Naive thymus-derived CD4-positive, alpha-beta T cell (primary cell): ENCODE measurements at places on chromosomes 7 and 10. TPM values are rescaled to one million over a fixed set of nuclear protein-coding genes. Genes with fewer than 3 reads are reported as not detected.

DNA sequence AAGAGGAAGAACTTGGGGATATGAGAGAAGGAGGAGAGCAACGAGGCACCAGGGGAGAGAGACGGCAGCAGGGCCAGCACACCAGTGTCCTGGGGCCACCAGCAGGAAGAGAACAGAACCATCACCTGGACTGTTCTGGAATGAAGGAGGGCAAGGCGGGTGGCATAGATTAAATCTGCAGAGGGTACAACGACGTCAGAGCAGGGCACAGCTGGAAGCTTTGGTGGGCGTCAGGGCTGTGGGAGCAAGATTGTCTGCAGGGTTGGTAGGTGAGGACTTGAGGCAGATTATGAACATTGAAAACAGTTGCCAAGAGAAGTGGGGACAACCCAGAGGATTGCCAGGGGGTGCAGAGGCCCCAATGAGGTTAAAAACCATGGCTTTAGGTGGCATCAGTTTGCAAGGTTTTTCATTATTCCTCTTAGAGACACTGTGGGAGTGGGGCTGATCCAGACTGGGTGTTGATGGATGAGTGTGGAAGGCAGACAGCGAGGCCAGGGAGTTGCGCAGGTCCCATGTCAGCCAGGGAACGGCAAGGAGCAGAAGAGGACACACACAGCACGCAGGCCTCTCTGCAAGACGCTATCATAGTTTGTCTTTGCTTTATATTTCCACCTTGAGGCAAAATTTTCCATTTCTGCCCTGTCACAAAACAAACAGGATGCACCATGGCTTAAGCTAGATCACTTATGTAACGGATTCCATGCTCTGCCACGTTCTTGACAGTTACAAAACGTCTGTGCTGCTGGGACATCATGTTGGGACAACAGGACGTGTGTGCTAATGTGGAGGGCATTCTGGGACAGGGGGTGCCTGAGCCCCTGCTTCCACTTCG, 52.5 kb upstream of the LEP start:
- DNase-seq, result no peak
- no peak overlapping the region for H3K27ac ChIP-seq
- H3K27me3 ChIP-seq, result no peaks in the 10 kb centered on the region
- no peaks in the 10 kb centered on the region for H3K4me1 ChIP-seq

- H3K27me3 ChIP-seq, result no peaks in the 10 kb centered on the region
- H3K4me3 ChIP-seq, result no peak overlapping the region
- H3K4me1 ChIP-seq, result no peaks in the 10 kb centered on the region
- no peak for DNase-seq
These were observed 792.6 kb upstream of the C7orf33 start for GRCh38 chr7:147798001-147798400.

ZNF804B gene
- polyA plus RNA-seq, result not detected

DNA sequence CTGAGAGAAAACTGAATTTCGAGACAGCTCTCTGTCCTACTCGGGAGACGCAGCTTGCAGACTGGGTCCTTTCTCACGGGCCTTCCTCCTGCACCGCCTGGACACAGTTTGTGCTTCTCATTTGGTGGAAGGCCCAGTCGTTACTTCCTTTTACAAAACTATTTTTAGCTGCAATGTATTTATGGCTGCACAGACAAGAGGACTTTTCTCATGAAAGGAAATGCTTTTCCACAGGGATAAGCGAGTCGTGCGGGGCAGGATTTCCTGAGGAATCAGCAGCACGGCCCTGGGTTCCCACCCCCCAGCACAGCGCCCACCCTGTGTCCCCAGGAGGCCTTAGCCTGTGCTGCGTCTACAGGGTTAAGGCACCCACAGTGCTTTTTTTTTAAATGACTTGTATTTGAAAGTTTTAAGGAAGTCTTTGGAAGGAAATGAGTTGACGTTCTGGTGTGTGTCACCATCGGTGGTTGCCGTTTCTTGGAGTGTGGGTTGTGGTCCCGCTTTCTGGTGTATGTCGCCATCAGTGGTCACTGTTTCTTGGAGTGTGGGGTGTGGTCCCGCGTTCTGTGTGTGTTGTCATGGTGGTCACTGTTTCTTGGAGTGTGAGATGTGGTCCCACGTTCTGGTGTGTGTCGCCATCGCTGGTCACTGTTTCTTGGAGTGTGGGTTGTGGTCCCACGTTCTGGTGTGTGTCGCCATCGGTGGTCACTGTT, 50.9 kb downstream of the INPP5A start:
- H3K27ac ChIP-seq, result no peak overlapping the region
- peaks cover 26% of the 10 kb centered on the region for H3K4me1 ChIP-seq
- no peak overlapping the region for H3K4me3 ChIP-seq
- no peak for DNase-seq

GRCh38 chr7:92002720-92003119, 62.1 kb downstream of the AKAP9 start:
- H3K4me1 ChIP-seq, result no peaks in the 10 kb centered on the region
- DNase-seq, result no peak
- H3K4me3 ChIP-seq, result no peak overlapping the region
- H3K27me3 ChIP-seq, result no peaks in the 10 kb centered on the region
- H3K27ac ChIP-seq, result no peak overlapping the region

DNA sequence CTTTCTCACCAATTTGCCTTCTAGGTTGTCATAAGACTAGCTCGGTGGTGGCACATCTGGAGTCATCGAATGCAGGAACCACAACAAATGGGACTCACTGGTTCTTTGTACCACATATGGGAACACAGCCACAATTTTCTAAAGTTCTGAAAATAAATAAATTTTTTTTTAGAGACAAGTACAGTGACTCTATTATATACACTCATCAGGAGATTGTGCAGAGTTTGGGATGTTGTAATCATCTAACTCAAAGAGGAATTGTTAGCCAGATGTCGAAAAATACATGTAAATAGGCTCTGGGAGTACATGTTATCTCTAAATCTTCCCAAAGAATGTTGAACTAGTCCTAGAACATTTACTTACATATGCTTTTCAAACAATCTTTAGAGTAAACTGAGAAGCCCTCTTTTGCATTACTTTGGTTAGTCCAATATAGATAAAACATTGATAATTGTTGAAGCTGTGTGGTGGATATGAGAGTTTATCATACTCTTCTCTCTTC, 19.6 kb upstream of the SEPTIN7 start:
- H3K27ac ChIP-seq, result no peak overlapping the region
- H3K27me3 ChIP-seq, result no peaks in the 10 kb centered on the region
- no peak for DNase-seq

DNA sequence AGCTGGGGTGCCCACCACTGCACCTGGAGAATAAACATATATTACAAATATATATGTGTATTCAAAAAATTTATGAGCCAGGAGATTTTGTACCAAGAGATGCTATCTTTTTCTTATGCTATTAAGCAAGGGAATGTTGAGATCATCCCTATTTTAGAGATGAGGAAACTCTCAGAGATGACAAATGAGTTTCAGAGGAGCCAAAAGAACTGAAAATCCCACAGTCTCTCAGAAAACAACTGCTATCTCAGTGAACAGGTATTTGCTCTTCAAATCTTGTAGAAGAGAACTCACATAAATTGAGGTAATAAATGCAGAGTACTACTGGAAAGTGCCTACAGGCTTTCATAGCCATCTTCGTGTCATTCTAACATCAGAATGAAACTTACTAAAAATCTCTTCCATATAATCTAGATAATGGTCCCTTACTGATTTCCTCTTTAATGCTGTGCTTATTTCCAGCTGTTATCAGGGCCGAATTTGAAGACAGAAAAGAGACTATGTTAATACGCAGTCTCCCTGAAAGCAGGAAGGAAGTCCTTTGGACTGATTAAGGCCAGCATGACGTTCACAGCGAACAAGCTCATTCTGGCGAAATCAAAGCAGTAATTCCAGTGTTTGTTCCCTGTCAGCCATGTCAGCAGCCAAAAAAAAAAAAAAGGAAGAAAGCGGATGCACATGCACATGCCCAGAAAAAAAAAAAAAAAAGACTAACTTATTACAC, 29.4 kb upstream of the ANAPC16 start:
- H3K27ac ChIP-seq, result no peak overlapping the region
- H3K4me1 ChIP-seq, result no peaks in the 10 kb centered on the region
- no peak overlapping the region for H3K4me3 ChIP-seq

DNA sequence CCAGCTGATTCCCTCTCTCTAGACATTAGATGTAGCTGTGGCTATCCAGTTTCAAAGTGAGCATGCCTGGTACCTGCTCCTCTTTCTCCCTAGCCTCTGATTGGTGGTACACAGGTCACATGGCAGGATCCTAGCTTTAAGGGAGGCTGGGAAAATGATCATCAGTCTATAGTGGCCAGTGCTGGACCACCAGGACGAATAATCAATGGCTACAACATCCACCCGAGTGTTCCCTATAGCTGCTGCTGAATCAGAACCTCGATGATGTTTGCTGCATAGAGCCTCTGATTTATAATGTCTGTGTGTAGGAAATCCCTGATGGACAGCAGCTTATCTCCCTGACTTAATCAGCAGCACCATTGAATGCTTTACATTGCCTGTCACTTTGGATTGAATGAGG, 28.9 kb upstream of the LMTK2 start:
- no peaks in the 10 kb centered on the region for H3K27me3 ChIP-seq
- H3K4me1 ChIP-seq, result no peaks in the 10 kb centered on the region
- DNase-seq, result no peak
- H3K4me3 ChIP-seq, result no peak overlapping the region
- H3K36me3 ChIP-seq, result no peaks in the 10 kb centered on the region

DNA sequence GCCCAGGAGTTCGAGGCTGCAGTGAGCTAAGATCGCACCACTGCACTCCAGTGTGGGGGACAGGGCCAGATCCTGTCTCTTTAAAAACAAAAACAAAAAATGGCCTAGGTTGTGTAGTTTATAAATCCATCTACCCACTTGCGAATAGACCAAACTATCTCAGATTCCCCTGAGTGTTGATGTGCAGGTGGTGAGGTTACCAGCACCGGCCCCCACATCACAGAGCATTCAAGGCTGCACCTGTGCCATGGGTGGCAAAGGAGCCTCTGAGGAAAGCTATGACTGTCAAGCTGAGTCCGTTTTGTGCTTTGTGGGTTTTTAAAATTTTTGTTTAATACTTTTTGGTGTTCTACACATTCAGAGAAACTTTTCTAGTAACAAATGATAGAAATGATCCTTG, 30.8 kb upstream of the CACUL1 start:
- H3K36me3 ChIP-seq, result no peaks in the 10 kb centered on the region
- H3K4me1 ChIP-seq, result no peaks in the 10 kb centered on the region
- DNase-seq, result no peak
- H3K4me3 ChIP-seq, result no peak overlapping the region

SLK gene
- polyA plus RNA-seq, result 8.1 TPM

GRCh38 chr7:85292908-85293576, 106.2 kb upstream of the SEMA3D start:
- H3K36me3 ChIP-seq, result no peaks in the 10 kb centered on the region
- H3K27ac ChIP-seq, result no peak overlapping the region
- no peak for DNase-seq

SLC18A3 gene
- polyA plus RNA-seq, result not detected

DNA sequence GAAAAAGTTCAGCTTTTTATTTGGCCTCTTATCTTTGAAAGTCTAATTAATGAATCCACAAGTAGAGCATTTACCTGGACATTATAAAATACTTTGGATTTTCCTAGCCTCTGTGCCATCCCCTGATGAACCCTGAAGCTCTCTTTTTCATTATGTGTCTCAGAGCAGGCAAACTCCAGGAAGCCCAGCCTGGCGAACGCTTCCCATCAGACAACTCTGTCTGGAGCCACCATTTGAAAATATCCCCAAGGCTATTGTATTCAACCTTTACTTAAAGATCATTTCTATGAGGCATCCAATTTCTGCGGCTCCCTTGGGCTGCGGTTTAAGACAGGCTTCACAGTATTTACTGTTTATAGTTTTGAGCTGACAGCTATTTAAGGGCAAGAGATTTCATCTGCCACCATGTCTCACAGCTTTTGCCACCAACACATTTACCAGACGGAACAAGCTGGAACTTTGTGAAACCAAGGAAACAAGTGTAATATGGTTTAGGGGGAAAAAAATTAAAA, 257.2 kb upstream of the GLI3 start:
- no peak overlapping the region for H3K4me3 ChIP-seq
- H3K27me3 ChIP-seq, result no peaks in the 10 kb centered on the region
- H3K27ac ChIP-seq, result no peak overlapping the region
- H3K4me1 ChIP-seq, result no peaks in the 10 kb centered on the region
- H3K36me3 ChIP-seq, result no peaks in the 10 kb centered on the region

- H3K27ac ChIP-seq, result no peak overlapping the region
- no peak for DNase-seq
- H3K27me3 ChIP-seq, result no peaks in the 10 kb centered on the region
- no peak overlapping the region for H3K4me3 ChIP-seq
- H3K4me1 ChIP-seq, result no peaks in the 10 kb centered on the region
These were observed 75.0 kb downstream of the VPS50 start for GRCh38 chr7:93307131-93307660.

PDE1C gene
- not detected for polyA plus RNA-seq

- H3K27ac ChIP-seq, result no peak overlapping the region
- H3K36me3 ChIP-seq, result peaks cover 8% of the 10 kb centered on the region
- peaks cover 17% of the 10 kb centered on the region for H3K4me1 ChIP-seq
- H3K27me3 ChIP-seq, result no peaks in the 10 kb centered on the region
These were observed 11.8 kb downstream of the NT5C2 start for GRCh38 chr10:103181244-103181643.

- H3K4me1 ChIP-seq, result no peaks in the 10 kb centered on the region
- H3K27ac ChIP-seq, result no peak overlapping the region
- DNase-seq, result no peak
- H3K27me3 ChIP-seq, result no peaks in the 10 kb centered on the region
- H3K4me3 ChIP-seq, result no peak overlapping the region
- H3K36me3 ChIP-seq, result no peaks in the 10 kb centered on the region
These were observed 36.0 kb upstream of the GLI3 start for GRCh38 chr7:42272793-42273665.

- no peak overlapping the region for H3K27ac ChIP-seq
- H3K36me3 ChIP-seq, result no peaks in the 10 kb centered on the region
- H3K4me3 ChIP-seq, result no peak overlapping the region
- no peaks in the 10 kb centered on the region for H3K4me1 ChIP-seq
These were observed 461.5 kb upstream of the COBL start for GRCh38 chr7:51778121-51778520.

DNA sequence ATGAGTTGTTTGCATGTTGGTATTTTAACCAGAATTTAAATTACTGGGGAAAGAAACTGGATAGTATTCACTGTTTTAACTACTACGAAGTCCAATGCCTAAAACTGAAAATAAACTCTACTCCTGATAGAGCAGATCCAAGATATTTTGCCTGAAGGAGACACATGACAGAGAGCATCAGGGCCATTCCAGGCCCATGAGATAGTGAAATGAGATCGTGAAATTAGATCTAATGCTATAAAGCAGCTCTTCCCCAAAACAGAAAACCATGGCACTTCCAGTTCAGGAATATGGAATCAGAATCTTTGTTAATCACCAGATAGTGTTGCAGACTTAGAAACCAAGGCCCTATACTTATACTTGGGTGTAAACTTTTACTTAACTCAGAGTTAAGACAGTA, 124.3 kb upstream of the CACNA2D1 start:
- no peaks in the 10 kb centered on the region for H3K27me3 ChIP-seq
- no peak overlapping the region for H3K27ac ChIP-seq
- no peaks in the 10 kb centered on the region for H3K4me1 ChIP-seq
- no peak overlapping the region for H3K4me3 ChIP-seq
- H3K36me3 ChIP-seq, result no peaks in the 10 kb centered on the region

DNA sequence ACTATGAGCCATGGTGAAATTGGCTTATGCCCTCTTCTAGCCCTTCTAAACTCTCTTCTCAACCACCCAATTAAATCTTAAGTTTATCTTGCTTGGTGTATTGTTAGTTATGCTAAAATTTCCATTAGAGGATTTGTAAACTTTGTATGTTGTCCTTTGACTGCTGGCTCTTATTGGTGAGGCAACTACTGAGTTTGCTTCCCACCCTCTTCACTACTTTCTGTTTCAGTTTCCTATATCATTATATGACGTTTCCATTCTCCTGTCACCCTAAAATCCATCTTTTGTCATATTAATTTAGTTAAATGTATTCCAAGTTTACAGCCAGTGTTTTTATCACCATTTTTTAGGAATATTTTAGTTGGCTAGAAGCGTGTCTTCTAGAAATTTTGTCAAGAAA, 80.9 kb upstream of the VWC2 start:
- H3K4me3 ChIP-seq, result no peak overlapping the region
- DNase-seq, result no peak
- no peaks in the 10 kb centered on the region for H3K36me3 ChIP-seq
- H3K27ac ChIP-seq, result no peak overlapping the region

TAS2R41 gene
- not detected for polyA plus RNA-seq
